ENCODE measurements at places on chromosomes 6 and 20. TPM values are rescaled to one million over a fixed set of nuclear protein-coding genes. Genes with fewer than 3 reads are reported as not detected.

DNA sequence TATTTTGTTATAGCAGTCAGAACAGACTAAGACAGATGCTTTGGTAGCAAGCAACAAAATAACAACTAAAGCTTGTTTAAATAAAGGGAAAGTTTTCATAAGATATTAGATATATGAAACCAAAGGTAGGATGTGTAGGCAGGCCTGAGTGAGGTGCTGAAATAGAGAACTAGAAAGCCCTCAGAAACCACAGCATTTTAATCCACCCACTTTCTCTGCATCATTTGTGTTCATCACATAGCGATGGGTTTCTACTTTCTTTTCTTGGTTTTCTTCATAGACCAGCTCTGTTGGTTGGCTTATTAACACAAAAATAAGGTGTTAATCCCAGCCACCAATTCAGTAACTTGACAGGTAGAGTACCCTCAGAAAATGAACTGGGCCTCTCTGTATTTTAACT, 58.6 kb downstream of the RPS12 start:
- no peak for DNase-seq

- DNase-seq, result no peak
Measured at GRCh38 chr6:116268589-116269293, 11.0 kb downstream of the TSPYL1 start.

DNA sequence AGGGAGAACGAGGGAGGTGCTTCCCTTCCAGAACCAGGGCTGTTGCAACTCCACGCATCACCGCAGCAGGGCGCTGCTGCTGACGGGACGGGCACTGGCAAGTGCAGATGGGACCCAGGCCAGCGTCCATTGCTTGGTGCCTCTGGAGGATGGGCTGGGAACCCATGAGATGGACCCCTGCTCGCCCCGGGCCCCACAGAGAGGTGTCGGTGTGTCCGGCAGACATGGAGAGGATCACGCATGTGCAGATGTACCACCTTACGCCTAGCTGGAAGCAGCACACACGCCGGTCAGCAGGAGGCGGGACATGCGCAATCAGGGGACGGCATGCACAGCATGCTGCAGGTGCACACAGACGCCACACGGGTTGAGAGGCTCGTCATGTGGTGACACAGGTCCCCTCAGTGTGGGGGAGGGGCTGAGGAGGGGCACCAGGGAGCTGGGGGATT, 5.7 kb downstream of the CABLES2 start:
- no peak for DNase-seq

GRCh38 chr20:60481743-60482133, 523.5 kb downstream of the CDH26 start:
- no peak for DNase-seq

DNA sequence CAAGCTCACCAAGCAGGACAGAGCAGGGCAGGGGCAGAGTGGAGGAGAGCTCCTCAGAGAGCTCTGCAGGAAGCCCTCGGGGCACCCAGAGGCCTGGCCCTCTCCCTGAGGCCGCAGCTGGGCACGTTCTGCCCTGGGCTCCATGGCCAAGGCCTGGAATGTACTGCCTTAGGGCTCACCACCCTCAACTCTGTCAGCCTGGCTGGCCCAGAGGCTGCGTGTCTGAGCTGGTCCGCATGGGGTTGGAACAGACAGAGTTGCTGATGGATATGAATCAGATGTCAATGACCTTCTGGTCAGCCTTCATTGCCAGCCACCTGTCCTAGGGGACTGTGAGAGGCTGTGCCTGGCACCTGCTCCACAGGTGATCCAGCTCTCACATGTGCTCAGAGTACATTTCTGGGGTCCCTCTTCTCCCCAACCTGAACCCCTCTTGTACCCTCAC, 33.2 kb upstream of the PCMTD2 start:
- no peak for DNase-seq

Gene BTNL2
- not detected for total RNA-seq

Data from right atrium auricular region (tissue), 2 donors.